Activated CD8-positive, alpha-beta memory T cell treated with anti-CD3 and anti-CD28 coated beads for 48 hours (primary cell): ENCODE measurements at places on chromosomes 7 and 10.

DNA sequence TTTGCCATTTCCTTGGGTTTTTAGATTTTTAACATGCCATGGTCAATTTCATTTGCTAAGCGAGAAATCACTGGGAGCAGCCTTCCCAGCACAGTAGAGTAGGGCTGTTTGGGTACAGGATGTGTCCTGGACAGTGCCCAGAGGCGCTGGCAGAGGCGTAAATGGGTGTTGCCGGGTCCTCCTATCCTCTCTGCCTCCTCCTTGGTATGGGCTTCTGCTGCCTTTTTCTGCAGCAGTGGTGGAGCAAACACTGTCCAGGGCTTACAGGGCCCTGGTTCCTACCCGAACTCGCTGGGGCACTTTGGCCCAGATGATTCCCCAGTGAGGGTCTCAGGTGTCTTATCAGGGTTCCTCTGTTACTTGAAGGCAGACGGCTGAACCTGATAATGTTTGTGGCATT, 298.3 kb downstream of the RPS24 start:
- DNase-seq, result no peak

DNA sequence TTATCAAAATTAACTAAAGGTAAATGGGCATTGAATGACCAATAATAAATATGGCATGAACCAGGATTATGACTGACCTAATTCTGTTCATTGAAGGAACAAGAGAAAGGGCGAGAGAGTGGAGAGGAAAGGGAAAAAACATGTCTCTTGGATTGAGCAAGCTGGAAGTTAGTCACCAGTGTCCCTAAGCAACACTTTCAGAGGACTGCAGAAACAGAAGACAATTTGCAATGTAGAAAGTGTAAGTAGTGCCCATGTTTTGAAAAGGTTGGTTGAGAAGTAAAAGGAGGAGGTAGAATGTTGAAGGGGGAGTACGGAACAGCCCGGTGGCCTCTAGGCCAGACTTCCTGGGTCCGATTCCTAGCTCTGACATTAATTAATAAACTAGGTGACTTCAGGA, 94.6 kb downstream of the FAS start:
- no peak for DNase-seq

- DNase-seq, result no peak
Measured at GRCh38 chr7:132030086-132030568, 473.7 kb upstream of the PODXL start.

- no peak for DNase-seq
Measured at GRCh38 chr7:2802504-2803341, 41.4 kb downstream of the GNA12 start.
